Naive B cell (primary cell): ENCODE measurements at places on chromosomes 3 and 15. TPM values are rescaled to one million over a fixed set of nuclear protein-coding genes. Genes with fewer than 3 reads are reported as not detected.

Gene EIF2A
- 54.0 TPM for polyA plus RNA-seq

Gene ITIH4
- not detected for polyA plus RNA-seq

Gene SAMMSON
- polyA plus RNA-seq = not detected

Gene CLDN16
- polyA plus RNA-seq = not detected

Gene RTP1
- not detected for polyA plus RNA-seq

Gene SEC61A1
- polyA plus RNA-seq = 72.7 TPM

Gene GOLGA6A
- polyA plus RNA-seq = not detected

Gene OCA2
- not detected for polyA plus RNA-seq

Gene STARD5
- polyA plus RNA-seq = 9.6 TPM

Gene PP2D1
- polyA plus RNA-seq = 0.71 TPM

Gene KIF7
- not detected for polyA plus RNA-seq

Gene NOX5
- polyA plus RNA-seq = not detected

Gene SKOR1
- 0.19 TPM for polyA plus RNA-seq

Gene ARRDC4
- polyA plus RNA-seq = 1.7 TPM

Gene TTLL13
- 1.4 TPM for polyA plus RNA-seq

Gene GTF2E1
- 12.8 TPM for polyA plus RNA-seq

Gene PARP15
- polyA plus RNA-seq = 17.5 TPM
